ENCODE measurements at places on chromosomes 6 and 20. TPM values are rescaled to one million over a fixed set of nuclear protein-coding genes. Genes with fewer than 3 reads are reported as not detected.

- H3K4me1 ChIP-seq = peaks cover 14% of the 10 kb centered on the region
- H3K36me3 ChIP-seq = peaks cover 29% of the 10 kb centered on the region
- no peak for DNase-seq
- no peak overlapping the region for H3K4me3 ChIP-seq
- no peak overlapping the region for H3K27ac ChIP-seq
- H3K27me3 ChIP-seq = no peaks in the 10 kb centered on the region
Observed at GRCh38 chr6:111462770-111463391, 20.1 kb downstream of the REV3L start.

- peak overlapping the region; percentile 85 for H3K4me3 ChIP-seq
- H3K27me3 ChIP-seq = no peaks in the 10 kb centered on the region
- H3K4me1 ChIP-seq = peaks cover 45% of the 10 kb centered on the region
Observed at GRCh38 chr6:108559884-108560462, 744 bp upstream of the FOXO3 start.

DNA sequence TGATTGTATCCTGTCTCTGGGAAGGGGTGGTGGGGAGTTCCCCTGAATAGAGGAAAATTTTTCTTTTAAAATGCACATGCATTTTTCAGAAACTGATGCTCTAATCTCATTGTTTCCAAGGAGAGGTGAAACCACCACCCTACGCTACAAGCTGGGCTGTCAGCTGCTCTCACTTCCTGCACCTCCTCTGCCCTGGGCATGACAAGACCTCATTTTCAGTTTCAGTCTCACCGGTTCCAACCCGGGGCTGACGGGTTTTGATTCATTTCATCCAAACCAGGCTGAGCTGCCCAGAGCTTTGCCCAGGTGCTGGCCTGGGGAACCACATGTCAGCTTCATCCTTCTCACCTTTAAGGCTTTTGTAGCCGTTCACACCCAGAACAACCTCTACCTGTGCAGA lies 99.7 kb downstream of the EYA2 start:
- no peaks in the 10 kb centered on the region for H3K36me3 ChIP-seq
- no peak overlapping the region for H3K4me3 ChIP-seq
- H3K27me3 ChIP-seq = no peaks in the 10 kb centered on the region
- DNase-seq = no peak

DNA sequence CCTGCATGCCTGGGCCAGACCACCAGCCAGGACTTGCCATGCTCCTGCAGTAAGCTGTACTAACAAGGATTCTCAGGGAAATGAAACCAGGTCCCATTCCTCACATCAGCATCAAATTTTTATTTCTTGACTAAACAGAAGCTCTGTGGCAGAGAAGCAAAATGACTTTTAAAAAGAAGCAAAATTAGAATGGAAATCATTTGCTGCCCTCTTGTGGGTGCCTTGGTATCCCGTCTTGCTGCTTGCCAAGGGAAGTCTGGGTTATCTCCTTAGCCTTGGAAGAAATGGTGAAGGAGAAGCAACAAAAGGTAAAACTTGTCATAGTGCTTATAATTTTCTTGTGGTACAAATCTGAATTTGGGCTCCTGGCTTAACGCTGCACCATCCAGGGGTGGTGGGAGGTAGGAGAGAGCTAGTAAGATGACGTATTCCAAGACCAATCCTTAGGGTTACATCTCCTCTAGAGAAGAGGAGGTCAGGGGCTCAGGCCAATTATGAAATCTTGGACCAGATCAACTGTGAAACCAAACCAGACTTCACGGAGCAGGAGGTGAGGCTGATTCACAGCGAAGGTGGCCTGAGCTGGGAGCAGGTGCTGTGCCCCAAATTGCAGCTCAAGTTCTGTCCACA lies 107.5 kb downstream of the FAXC start:
- peaks cover 37% of the 10 kb centered on the region for H3K27me3 ChIP-seq
- H3K27ac ChIP-seq = no peak overlapping the region
- no peak overlapping the region for H3K4me3 ChIP-seq
- DNase-seq = no peak
- H3K4me1 ChIP-seq = no peaks in the 10 kb centered on the region

REM1 gene
- not detected for total RNA-seq

- peaks cover 7% of the 10 kb centered on the region for H3K4me1 ChIP-seq
- H3K4me3 ChIP-seq = no peak overlapping the region
- H3K27me3 ChIP-seq = no peaks in the 10 kb centered on the region
- no peak for DNase-seq
Observed at GRCh38 chr6:14888575-14889000, 357.3 kb upstream of the JARID2 start.

GRCh38 chr6:26538572-26538902 lies 371 bp downstream of the HMGN4 start:
- H3K27me3 ChIP-seq = no peaks in the 10 kb centered on the region
- H3K4me1 ChIP-seq = peaks cover 36% of the 10 kb centered on the region
- peaks cover 10% of the 10 kb centered on the region for H3K36me3 ChIP-seq
- no peak for DNase-seq
- H3K27ac ChIP-seq = peak overlapping the region; percentile 98

DNA sequence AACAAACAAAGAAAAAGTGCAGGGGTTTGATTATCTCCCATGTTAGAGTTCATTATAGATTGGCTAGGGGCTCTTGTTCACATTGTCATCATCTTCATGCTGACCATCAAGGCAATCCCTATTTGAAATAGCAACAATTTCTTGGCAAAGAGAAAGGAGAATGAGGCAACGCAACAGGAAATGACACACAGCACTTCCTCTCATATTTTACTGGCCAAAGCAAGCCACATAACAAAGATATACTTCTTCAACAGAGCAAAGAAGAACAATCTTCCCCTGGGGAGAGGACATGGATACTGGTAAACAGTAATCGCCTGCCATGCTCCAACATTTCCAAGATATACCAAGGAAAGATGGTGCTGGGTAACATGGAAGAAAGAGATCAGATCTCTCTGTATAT lies 29.8 kb downstream of the EPM2A start:
- peaks cover 7% of the 10 kb centered on the region for H3K36me3 ChIP-seq

DNA sequence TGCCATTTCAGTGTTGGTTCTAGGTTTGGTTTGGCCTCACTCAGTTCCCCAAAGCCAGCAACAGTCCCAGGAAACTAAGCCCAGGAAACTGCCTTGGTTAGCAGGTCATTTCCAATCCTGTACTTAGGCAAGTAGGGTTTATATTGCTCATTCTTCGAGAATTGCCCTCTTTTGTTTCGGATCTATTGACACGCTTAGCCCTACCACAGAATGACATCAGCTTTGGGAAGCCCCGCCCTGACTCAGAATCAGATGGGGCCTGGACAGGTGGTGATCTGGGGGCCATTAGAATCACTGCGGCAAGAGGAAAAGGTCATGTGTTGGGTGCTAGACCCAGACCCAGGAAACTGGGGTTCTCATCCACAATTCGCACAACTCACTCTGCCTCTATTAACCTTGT lies 578.2 kb downstream of the QKI start:
- H3K27ac ChIP-seq = no peak overlapping the region
- H3K4me3 ChIP-seq = no peak overlapping the region
- H3K36me3 ChIP-seq = no peaks in the 10 kb centered on the region
- no peaks in the 10 kb centered on the region for H3K27me3 ChIP-seq
- H3K4me1 ChIP-seq = no peaks in the 10 kb centered on the region
- no peak for DNase-seq

TBX18 gene
- 10.1 TPM for total RNA-seq

DNA sequence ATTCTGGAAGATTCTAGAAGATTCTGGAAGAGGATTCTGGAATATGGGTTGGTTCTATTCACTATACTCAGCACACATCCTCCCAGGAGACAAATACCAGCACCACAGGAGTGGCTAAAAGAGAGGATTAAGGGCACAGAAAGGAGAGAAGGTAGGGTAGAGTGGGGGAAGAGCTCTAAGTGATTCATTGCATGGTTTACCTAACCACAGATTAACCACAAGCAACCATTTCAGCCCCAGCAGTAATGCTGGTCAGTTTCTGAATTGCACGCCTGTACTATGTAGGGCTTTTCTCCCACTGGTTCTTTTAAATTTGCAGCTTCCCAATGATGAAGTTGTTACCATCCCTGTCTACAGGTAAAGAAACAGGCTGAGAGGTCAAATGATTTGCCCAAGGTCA lies 192.7 kb upstream of the PMEPA1 start:
- peaks cover 25% of the 10 kb centered on the region for H3K4me1 ChIP-seq
- no peak overlapping the region for H3K4me3 ChIP-seq
- no peaks in the 10 kb centered on the region for H3K36me3 ChIP-seq

BPIFA1 gene
- total RNA-seq = not detected

DNA sequence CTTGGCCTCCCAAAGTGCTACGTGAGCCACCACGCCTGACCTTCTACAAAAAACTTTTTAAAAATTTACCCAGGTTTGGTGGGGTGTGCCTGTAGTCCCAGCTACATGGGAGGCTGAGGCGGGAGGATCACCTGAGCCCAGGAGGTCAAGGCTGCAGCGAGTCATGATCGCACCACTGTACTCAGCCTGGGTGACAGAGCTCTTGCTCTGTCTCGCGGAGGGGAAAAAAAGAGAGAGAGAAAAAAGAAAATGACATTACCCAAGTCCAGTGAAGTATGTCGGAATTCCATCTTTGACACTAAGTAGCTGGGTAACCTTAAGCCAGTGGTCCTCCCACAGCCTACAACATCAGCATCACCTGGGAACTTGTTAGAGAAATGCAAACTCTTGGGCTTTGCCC lies 18.8 kb upstream of the MAP1LC3A start:
- no peak for DNase-seq
- H3K4me1 ChIP-seq = peaks cover 14% of the 10 kb centered on the region
- H3K27ac ChIP-seq = no peak overlapping the region
- no peak overlapping the region for H3K4me3 ChIP-seq

SYCP2L gene
- 16.6 TPM for total RNA-seq

- no peak overlapping the region for H3K4me3 ChIP-seq
- H3K27me3 ChIP-seq = peaks cover 4% of the 10 kb centered on the region
- DNase-seq = no peak
- H3K4me1 ChIP-seq = no peaks in the 10 kb centered on the region
- no peaks in the 10 kb centered on the region for H3K36me3 ChIP-seq
Observed at GRCh38 chr6:35445691-35446090, 6.4 kb upstream of the FANCE start.

RHAG gene
- total RNA-seq = not detected

RBL1 gene
- 13.6 TPM for total RNA-seq

FOXF2 gene
- total RNA-seq = 0.27 TPM

- no peaks in the 10 kb centered on the region for H3K27me3 ChIP-seq
- no peaks in the 10 kb centered on the region for H3K36me3 ChIP-seq
- peak overlapping the region; percentile 26 for H3K27ac ChIP-seq
- no peak for DNase-seq
Observed at GRCh38 chr6:44177691-44178423, 19.2 kb downstream of the CAPN11 start.

DNA sequence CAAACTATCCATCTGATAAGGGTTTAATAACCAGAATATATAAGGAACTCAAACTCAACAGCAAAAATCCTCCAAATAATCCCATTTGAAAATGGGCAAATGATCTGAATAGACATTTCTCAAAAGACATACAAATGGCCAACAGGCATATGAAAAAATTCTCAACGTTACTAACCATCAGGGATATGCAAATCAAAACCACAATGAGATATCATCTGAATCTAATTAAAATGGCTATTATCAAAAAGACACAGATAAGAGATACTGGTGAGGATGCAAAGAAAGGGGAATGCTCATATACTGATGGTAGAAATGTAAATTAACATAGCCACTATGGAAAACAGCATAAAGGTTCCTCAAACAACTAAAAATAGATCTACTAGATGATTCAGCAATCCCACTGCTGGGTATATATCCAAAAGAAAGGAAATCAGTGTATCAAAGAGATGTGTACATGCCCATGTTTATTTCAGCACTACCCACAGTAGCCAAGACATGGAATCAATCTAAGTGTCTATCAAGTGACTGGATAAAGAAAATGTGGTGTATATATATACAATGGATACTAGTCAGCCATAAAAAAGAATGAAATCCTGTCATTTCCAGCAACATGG lies 6.1 kb upstream of the BRD2 start:
- H3K4me3 ChIP-seq = no peak overlapping the region
- peaks cover 19% of the 10 kb centered on the region for H3K4me1 ChIP-seq
- no peaks in the 10 kb centered on the region for H3K27me3 ChIP-seq
- DNase-seq = no peak
- no peak overlapping the region for H3K27ac ChIP-seq

POPDC3 gene
- 10.1 TPM for total RNA-seq

DNA sequence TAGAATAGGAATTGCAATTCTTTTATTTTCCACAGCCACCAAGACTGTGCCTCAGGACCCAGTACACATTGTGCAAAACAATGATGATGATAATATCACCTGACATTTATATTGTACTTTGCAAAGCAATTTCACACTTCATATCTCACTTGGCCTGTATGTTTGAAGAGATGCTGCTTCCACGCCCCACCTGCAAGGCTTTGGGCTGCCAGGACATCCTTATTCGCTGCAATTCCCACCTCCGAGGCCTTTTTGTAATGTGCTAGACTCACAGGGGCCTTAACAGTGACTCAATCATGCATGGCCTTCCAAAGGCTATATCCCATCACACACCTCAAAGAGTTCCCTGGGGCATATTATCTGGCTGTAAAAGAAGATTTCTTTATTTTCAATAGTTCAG lies 200.9 kb downstream of the MYLK4 start:
- H3K4me1 ChIP-seq = peaks cover 11% of the 10 kb centered on the region
- no peak overlapping the region for H3K4me3 ChIP-seq
- no peak overlapping the region for H3K27ac ChIP-seq

SLC22A1 gene
- 2.4 TPM for total RNA-seq

GRCh38 chr20:41080866-41081265 lies 52.2 kb downstream of the TOP1 start:
- no peaks in the 10 kb centered on the region for H3K27me3 ChIP-seq
- no peak for DNase-seq
- no peak overlapping the region for H3K4me3 ChIP-seq

DNA sequence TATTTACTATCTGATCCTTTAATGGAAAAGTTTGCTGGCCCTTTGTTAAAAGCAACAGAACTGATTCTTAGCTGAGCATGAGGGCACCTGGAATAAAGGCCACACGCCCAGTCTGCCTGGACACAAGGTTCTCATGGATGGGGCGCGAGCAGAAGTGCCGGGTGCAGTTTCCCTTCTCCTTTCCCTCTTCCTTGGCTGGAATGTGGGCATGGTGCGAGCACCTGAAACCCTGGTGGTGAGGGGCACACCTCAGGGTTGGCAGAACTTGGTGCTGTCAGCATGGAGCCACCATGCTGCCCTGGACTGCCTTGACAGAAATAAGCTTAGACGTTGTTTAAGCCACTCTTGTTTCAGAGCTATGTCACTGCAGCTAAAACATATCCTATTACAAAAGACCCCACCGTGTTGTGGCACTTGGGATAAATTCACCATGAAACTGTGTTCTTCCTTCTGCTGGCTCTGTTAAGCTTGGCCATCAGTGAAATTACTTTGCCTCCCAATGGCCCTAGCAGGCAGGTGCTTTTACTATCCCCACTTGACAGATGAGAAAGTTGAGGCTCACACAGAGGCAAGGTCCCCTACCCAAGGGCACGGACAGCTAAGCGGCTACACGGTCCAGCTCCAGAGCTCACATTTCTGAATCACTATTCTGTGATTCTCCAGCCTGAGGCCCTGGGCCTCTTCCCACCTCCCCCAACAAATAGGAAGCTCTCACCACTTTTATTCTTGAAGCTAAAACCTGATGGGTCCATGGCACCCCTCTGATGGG lies 115.9 kb downstream of the PREX1 start:
- no peaks in the 10 kb centered on the region for H3K36me3 ChIP-seq
- peaks cover 3% of the 10 kb centered on the region for H3K4me1 ChIP-seq
- peaks cover 3% of the 10 kb centered on the region for H3K27me3 ChIP-seq
- H3K27ac ChIP-seq = no peak overlapping the region

NR2E1 gene
- total RNA-seq = not detected

GRCh38 chr20:57774111-57774880 lies 64.5 kb upstream of the PMEPA1 start:
- H3K27ac ChIP-seq = no peak overlapping the region
- DNase-seq = no peak
- H3K4me1 ChIP-seq = peaks cover 27% of the 10 kb centered on the region
